Activated CD8-positive, alpha-beta T cell treated with anti-CD3 and anti-CD28 coated beads for 36 hours (primary cell): ENCODE measurements at places on chromosomes 5 and 9. TPM values are rescaled to one million over a fixed set of nuclear protein-coding genes. Genes with fewer than 3 reads are reported as not detected.

- DNase-seq = no peak
- peaks cover 40% of the 10 kb centered on the region for H3K4me1 ChIP-seq
- H3K27me3 ChIP-seq = no peaks in the 10 kb centered on the region
- no peaks in the 10 kb centered on the region for H3K36me3 ChIP-seq
- H3K4me3 ChIP-seq = no peak overlapping the region
Observed at GRCh38 chr5:87190687-87191086, 77.0 kb upstream of the RASA1 start.

The PCDHGA5 gene
- total RNA-seq = not detected

DNA sequence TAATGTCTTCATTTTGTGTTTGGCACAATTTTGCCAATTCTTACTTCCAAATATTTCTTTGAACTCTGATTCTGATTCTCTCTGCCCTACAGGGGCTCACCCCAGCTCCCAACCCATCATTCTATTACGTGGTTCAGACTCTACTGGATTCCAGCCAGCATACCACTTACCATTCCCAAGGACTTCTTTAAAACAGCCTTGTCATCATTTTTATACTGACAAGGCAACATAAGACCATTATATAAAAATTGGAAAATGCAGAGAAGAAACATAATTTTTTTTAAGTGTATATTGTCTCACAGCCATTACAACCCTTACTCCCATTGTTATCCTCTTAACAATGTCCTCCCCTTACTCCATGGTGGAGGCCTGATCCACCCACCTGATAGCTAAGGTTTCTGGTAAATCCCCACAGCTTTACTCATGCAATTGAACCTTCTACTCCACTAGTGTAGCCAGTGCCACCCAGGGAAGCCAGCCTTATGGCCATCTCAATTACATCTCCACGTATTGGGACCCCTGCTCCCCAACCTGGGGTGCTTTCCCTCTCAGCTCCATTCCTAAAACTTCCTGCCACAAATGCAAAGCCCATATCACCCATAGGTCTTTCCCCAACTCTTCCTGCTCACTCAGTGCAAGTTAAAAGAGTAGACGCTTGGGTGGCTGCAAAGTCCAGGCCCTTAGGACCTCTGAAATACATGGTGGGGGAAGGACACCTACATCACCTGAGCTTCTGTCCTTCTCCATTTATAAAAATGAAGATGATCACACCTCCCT, 19.1 kb downstream of the UGT3A2 start:
- no peaks in the 10 kb centered on the region for H3K36me3 ChIP-seq
- H3K4me3 ChIP-seq = no peak overlapping the region
- no peak overlapping the region for H3K27ac ChIP-seq
- H3K27me3 ChIP-seq = no peaks in the 10 kb centered on the region

The CCDC152 gene
- 10.8 TPM for total RNA-seq

GRCh38 chr5:169875091-169875728, 105.1 kb downstream of the INSYN2B start:
- no peaks in the 10 kb centered on the region for H3K27me3 ChIP-seq
- no peak overlapping the region for H3K4me3 ChIP-seq
- DNase-seq = no peak
- peaks cover 13% of the 10 kb centered on the region for H3K4me1 ChIP-seq
- peaks cover 22% of the 10 kb centered on the region for H3K36me3 ChIP-seq
- H3K27ac ChIP-seq = no peak overlapping the region

The CEL gene
- 3.0 TPM for total RNA-seq

- H3K4me1 ChIP-seq = peaks cover 23% of the 10 kb centered on the region
- peaks cover 15% of the 10 kb centered on the region for H3K36me3 ChIP-seq
- DNase-seq = peak; percentile 81
- no peaks in the 10 kb centered on the region for H3K27me3 ChIP-seq
- peak overlapping the region; percentile 89 for H3K4me3 ChIP-seq
Observed at GRCh38 chr5:42949348-42950115, 90.6 kb downstream of the ANXA2R start.

The MRRF gene
- 69.8 TPM for total RNA-seq

GRCh38 chr9:77523891-77524290, 124.2 kb downstream of the GNA14 start:
- no peaks in the 10 kb centered on the region for H3K36me3 ChIP-seq
- H3K27me3 ChIP-seq = peaks cover 7% of the 10 kb centered on the region
- H3K4me1 ChIP-seq = no peaks in the 10 kb centered on the region
- H3K27ac ChIP-seq = no peak overlapping the region
- DNase-seq = no peak
- H3K4me3 ChIP-seq = no peak overlapping the region

The SNCB gene
- 0.69 TPM for total RNA-seq

DNA sequence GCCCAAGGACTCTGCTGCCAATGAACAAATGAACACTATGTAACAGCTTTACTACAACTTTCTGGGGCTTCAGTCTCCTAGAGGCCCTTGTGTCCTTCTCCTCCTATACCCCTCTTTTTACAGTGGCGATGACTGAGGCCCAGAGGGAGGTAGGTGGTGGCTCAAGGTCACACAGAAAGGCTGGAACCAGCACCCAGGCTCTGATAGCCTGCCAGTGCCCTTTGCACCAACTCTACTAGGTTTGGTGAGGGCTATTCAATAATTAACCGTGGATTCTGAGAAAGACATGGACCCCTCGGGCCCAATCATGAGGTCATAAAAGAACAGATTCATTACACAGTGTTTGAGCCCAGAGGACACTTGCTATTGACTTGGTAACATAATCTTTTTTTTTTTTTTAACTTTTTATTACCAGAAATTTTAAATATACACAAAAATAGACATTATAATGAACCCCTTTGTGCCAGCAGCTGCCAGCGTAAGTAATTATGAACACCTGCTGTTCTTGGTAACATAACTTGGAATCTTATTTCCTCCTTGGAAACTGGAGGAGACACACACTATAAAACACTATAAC, 6.1 kb upstream of the ALDH1B1 start:
- no peak overlapping the region for H3K4me3 ChIP-seq
- no peak overlapping the region for H3K27ac ChIP-seq
- H3K4me1 ChIP-seq = no peaks in the 10 kb centered on the region

The NOXA1 gene
- total RNA-seq = 0.72 TPM

- no peak overlapping the region for H3K27ac ChIP-seq
- no peaks in the 10 kb centered on the region for H3K4me1 ChIP-seq
- DNase-seq = no peak
- no peaks in the 10 kb centered on the region for H3K27me3 ChIP-seq
- no peaks in the 10 kb centered on the region for H3K36me3 ChIP-seq
Observed at GRCh38 chr9:130304116-130304515, 38.6 kb downstream of the HMCN2 start.

The LVRN gene
- 0.29 TPM for total RNA-seq

GRCh38 chr5:67201897-67202549, 5.4 kb upstream of the CD180 start:
- H3K27me3 ChIP-seq = peaks cover 2% of the 10 kb centered on the region
- H3K27ac ChIP-seq = peak overlapping the region; percentile 25
- no peak for DNase-seq
- H3K4me1 ChIP-seq = peaks cover 78% of the 10 kb centered on the region
- H3K36me3 ChIP-seq = peaks cover 8% of the 10 kb centered on the region

The SNX2 gene
- total RNA-seq = 48.3 TPM

The LRRC8A gene
- 15.1 TPM for total RNA-seq

- DNase-seq = no peak
- no peak overlapping the region for H3K27ac ChIP-seq
- H3K27me3 ChIP-seq = peaks cover 2% of the 10 kb centered on the region
- H3K4me1 ChIP-seq = peaks cover 13% of the 10 kb centered on the region
- no peak overlapping the region for H3K4me3 ChIP-seq
Observed at GRCh38 chr9:89967527-89967926, 362.7 kb downstream of the GADD45G start.

DNA sequence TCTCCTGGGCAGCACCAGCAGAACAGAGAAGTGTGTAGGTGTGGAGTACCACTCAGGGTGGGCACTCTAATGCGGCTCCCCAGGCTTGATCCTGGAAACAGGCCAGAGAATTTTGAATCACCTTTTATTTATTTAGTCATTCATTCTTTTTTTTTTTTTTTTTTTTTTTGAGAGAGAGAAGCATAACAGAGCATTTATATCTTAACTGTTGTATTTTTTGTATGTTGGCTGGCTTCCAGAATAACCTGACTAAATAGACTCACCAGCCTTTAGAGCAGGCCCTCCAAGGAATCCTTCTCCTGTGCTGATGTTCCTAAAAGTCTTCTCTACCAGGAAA, 153.4 kb downstream of the PIK3R1 start:
- H3K27me3 ChIP-seq = no peaks in the 10 kb centered on the region
- H3K4me3 ChIP-seq = peak overlapping the region; percentile 8
- H3K4me1 ChIP-seq = peaks cover 31% of the 10 kb centered on the region
- no peak for DNase-seq
- no peaks in the 10 kb centered on the region for H3K36me3 ChIP-seq
- H3K27ac ChIP-seq = peak overlapping the region; percentile 73

GRCh38 chr5:71810471-71811195, 91.6 kb downstream of the CARTPT start:
- peaks cover 12% of the 10 kb centered on the region for H3K27me3 ChIP-seq
- H3K4me3 ChIP-seq = no peak overlapping the region
- H3K4me1 ChIP-seq = peaks cover 6% of the 10 kb centered on the region
- no peak for DNase-seq
- no peak overlapping the region for H3K27ac ChIP-seq
- H3K36me3 ChIP-seq = no peaks in the 10 kb centered on the region

DNA sequence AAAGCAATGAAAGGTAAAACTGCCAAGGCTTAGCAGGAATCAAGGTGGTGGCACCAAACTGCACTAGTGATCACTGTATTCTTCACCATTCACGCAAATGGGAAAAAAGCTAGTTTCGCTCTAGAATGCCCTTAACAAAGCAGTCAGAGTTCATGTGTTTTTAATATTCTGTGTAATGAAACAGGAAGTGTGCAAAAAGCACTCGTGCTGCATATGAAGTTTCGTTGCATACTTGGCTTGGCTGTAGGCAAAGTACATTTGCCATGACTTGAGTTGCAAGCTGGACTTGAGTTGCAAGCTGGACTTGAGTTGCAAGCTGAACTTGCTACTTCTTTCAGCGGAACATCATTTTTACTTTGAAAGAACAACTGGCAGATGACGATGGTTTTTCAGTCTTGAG, 55.4 kb downstream of the FOXI1 start:
- H3K36me3 ChIP-seq = no peaks in the 10 kb centered on the region
- no peak for DNase-seq
- H3K27me3 ChIP-seq = no peaks in the 10 kb centered on the region

The TMEM232 gene
- 0.49 TPM for total RNA-seq

The SLC36A3 gene
- not detected for total RNA-seq

The SLC23A1 gene
- 0.63 TPM for total RNA-seq

- no peaks in the 10 kb centered on the region for H3K27me3 ChIP-seq
- H3K4me3 ChIP-seq = no peak overlapping the region
- H3K4me1 ChIP-seq = peaks cover 36% of the 10 kb centered on the region
- DNase-seq = no peak
- H3K27ac ChIP-seq = peak overlapping the region; percentile 21
Observed at GRCh38 chr5:176996780-176997179, 9.8 kb downstream of the UIMC1 start.

The ADCY2 gene
- not detected for total RNA-seq

The PRSS3 gene
- not detected for total RNA-seq

- no peaks in the 10 kb centered on the region for H3K36me3 ChIP-seq
- H3K27me3 ChIP-seq = peaks cover 17% of the 10 kb centered on the region
- no peaks in the 10 kb centered on the region for H3K4me1 ChIP-seq
- no peak overlapping the region for H3K27ac ChIP-seq
Observed at GRCh38 chr5:72434781-72435437, 72.3 kb downstream of the ZNF366 start.

DNA sequence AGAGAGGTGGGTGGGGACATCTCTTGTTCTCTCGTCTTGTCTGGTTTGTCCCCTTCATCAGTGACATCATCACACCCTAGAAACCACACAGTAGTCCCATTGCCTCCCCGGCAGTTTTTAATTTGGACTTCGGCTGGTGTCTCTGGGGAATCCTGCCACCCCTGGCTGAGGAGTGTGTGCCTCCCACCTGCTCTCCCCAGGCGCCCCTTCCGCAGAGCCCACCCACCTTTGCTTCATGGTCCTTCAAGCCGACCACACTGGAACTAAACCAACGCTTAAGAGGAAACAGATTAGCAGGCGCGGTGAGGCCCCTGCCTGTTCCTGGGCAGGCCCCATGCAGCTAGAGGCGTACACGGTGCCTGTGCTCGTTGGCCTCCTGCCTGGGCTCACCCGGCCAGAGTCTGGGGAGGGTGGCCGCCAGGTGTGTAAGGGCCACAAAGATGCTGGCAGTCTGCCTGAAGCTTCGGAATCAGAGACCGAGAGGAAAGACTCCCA, 107.6 kb upstream of the SPRY4 start:
- peak; percentile 63 for DNase-seq
- peak overlapping the region; percentile 90 for H3K27ac ChIP-seq
- no peaks in the 10 kb centered on the region for H3K36me3 ChIP-seq
- H3K4me3 ChIP-seq = peak overlapping the region; percentile 59
- no peaks in the 10 kb centered on the region for H3K27me3 ChIP-seq

The WDR36 gene
- 65.1 TPM for total RNA-seq

- H3K27me3 ChIP-seq = peaks cover 8% of the 10 kb centered on the region
- DNase-seq = no peak
- no peak overlapping the region for H3K27ac ChIP-seq
- no peak overlapping the region for H3K4me3 ChIP-seq
Observed at GRCh38 chr5:107450531-107450930, 220.2 kb downstream of the EFNA5 start.

DNA sequence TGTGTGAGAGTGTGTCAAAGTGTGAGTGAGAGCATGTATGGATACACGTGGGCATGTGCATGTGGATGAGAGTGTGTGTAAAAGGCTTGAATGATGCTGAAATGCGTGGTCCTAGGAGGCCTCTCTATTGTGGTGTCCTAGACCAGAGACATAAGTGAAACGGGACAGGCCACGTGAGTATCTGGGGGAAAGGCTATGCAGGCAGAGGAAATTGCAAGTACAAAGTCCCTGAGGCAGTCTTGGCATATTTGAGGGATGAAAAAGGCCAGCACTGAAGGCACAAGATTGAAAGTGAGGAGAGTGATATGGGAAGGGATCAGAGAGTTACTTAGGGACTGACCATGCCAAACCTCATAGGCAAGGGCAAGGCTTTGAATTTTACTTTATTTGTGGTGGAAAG, 67.2 kb upstream of the CCDC152 start:
- no peak for DNase-seq
- H3K27me3 ChIP-seq = no peaks in the 10 kb centered on the region
- no peak overlapping the region for H3K4me3 ChIP-seq

DNA sequence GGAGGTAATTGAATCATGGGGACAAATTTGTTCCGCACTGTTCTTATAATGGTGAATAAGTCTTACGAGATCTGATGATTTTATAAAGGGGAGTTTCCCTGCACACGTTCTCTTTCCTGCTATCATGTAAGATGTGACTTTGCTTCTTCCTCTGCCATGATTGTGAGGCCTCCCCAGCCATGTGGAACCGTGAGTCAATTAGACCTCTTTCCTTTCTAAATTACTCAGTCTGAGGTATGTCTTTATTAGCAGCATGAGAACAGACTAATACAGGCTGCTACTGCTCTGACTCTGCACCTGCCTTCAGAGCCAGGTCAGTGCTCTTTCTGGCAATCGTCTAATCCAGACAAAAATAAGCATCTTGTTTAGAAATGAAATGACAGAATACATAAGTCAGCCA, 479.2 kb upstream of the TUSC1 start:
- no peak overlapping the region for H3K27ac ChIP-seq
- no peak overlapping the region for H3K4me3 ChIP-seq
- no peaks in the 10 kb centered on the region for H3K36me3 ChIP-seq
- no peaks in the 10 kb centered on the region for H3K27me3 ChIP-seq
- no peaks in the 10 kb centered on the region for H3K4me1 ChIP-seq
